NCI-H446 (cell line): ENCODE measurements at places on chromosomes 1 and 21.

DNA sequence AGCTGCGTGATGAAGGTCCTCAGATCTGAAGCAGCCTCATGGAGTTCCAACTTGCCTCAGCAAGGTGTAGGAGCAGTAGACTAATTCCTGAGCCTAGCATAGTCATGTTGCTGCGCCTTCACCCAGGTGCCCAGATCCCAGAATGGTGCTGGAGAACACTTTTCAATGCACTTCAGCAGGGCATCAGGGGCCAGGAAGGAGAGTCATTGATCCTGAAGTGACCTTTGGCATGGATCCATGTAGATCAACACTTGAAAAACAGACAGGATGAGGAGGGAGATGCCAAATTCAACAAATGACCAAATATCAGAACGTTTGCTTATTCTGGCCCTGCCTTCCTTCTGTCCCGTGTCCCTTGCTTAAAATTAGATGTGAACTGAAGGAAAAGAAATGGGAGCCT is 91.9 kb downstream of the LEPR start:
- DNase-seq, result no peak

DNA sequence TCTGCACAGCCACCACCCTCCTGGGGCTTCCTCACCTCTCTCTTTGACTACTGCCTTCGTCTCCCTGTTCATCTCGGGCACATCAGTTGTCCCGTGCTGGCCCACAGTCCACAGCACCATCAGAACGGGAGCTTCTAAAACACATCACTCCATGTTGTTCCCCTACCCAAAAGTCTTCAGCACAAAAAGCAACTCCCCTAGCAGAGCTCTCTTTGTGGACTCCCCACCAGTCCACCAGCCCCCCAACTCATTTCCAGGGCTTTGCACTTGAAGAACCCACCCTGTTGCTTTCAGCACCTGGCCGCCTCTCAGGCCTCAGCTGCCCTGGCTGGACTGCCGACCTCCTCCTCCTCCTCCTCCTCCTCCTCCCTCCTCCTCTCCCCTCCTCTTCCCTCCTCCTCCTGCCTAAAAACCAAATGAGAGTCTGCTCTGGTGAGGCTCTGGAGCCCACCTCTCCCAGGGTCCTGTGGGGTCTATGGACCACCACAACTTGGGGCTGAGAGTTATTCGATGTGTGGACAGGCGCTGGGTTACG is 251.2 kb upstream of the VAMP3 start:
- DNase-seq, result no peak

GRCh38 chr1:228240411-228241240 is 32.8 kb downstream of the OBSCN start:
- DNase-seq, result no peak

DNA sequence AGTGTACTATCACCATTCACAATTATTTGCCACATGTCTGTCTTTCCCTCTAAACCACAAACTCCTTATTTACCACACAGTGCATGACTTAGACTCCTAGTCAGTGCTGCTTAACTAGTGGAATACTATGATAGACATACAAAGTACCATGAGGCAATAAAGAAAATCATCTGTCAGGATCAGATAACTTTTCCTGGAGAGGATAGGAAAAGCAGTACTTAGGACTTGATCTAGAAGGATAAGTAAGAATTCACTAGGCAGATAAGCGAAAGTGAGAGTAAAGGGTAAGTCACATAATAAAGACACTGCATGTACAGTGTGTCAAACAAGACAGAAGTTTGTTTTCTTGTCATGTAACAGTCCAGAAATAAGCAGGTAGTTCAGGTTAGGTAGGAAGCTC is 21.2 kb upstream of the TSPAN1 start:
- no peak for DNase-seq

DNA sequence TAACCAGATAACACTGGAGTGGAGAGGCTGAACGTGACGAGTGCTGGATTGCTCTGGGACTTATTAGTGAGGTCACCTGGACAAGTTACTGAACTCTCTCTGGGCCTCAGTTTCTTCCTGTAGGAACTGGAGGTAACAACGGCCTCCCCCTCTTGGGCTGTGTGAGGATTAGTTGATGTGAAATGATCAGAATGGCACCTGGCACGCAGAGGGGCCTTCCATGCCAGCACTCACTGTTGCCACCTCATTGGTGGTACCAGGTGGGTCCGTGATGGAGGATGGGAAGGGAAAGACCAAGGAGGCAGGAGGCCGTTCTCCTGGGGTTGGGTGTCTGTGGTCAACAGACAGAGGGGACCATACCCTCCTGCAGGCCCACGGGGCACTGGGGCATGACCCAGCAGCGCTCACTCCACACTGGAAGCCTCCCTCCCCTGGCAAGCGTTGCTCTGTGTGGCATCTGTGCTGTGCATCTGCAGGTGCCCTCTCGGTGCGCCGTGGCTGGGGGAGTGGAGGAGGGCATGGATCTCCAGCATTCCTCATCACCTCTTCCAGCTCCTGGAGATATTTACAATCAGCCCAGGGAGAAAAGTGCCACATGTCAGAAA is 349.5 kb upstream of the VAMP3 start:
- no peak for DNase-seq

- no peak for DNase-seq
Observed at GRCh38 chr1:59343576-59343840, 46.6 kb downstream of the FGGY start.

DNA sequence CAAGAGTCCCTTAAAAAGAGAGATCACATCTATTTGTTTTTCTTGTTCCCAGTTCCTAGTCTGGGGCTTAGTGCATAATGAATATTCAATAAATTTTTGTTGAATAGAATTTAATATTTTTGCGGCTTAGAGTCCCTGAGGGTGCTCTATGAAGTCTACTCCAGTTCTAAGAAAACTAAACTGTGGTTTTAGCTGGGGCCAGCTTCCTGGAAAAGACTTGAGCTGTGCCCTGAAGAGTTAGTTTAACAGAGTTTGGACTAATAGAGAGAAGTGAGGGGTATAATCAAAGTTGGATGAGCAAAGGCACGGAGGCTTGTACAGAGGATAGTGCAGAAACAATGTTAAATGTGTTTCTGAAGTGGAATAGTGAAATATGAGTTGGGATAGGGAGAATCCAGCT is 168.9 kb downstream of the FASLG start:
- no peak for DNase-seq

DNA sequence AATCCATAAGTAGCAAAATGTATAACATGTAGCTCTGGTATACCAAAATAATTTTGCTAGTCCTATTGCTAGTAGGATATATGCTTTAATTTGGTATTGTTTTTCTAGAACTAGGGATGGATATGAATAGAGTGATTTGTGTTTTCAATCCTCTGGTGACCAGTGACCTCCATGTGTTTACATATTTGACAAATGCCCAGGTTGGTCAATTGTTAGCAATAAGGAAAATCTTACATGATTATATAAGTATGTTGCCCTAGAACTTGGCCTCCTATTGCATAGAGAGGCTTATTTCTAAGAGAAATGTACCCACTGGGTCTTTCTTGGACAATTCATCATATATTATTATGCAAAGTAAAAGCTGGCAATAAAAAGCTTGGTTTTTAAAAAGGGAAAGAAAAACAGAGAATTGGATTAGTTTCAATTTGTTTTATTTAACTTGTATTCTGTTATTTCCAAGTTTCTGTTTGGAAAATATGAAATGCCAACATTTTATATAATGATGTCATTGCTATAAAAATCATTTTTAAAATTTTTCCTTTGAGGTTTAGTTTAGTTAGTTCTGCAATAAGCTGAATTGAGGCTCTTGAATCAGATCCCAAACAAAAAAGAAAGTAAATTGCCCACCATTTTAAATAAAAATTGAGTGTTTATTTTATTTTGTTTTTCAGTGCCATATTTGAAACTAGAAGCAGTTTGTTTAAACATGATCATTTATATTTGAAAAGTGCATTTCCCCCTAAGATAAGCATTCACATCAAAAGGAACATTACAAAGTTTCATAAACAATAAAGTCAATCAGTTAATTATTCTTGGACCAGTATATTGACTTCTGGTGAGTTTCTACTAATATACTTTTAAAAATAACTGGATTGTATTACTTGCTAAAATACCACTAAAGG is 210.9 kb downstream of the ZC3H11B start:
- no peak for DNase-seq

GRCh38 chr1:16155537-16156410 is at the start of gene EPHA2:
TSS of gene EPHA2 (minus strand) at chr1:16156069. CDS start at chr1:16155932, 137 bp downstream.
- DNase-seq, result no peak

GRCh38 chr1:53639996-53640700 is 98.8 kb downstream of the GLIS1 start:
- DNase-seq, result no peak

- DNase-seq, result no peak
Observed at GRCh38 chr1:8809342-8809736, 8.1 kb downstream of the RERE start.

DNA sequence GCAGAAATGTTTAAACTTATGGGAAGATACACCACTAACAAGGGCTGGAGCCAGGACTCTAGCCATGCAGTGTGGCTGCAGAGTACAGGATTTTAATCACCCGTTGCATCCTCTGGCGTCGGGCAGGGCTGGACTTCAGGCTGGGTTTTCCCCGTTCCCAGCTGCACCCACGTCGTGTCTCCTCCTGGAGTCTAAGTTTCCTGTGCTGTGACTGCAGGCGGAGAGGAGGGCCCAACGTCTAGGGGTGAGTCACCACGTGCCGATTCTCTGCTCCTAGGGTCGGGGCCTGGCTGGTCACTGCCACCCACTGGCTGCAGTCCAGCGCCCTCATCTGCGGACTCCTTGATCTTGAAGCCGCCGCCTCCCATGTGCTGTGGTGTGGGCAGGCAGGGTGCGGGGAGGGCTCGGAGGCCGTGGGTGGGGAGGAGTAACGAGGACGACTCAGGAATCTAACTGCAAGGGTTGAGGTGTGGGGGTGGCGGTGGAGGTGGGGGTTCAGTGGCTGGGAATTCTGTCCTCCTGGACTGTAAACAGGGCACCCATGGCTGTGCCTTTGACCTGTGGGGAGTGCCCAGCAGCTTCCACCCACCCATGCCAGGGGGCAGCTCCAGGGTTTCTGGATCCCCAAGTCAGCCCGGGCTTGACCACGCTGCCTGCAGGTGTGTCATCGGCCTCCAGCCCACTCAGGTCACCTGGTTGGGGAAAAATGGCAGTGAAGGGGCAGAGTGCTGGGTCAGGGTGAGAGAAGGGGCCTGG is 77.8 kb downstream of the ALPL start:
- DNase-seq, result no peak

- no peak for DNase-seq
Observed at GRCh38 chr21:18743531-18743930, 339.9 kb upstream of the TMPRSS15 start.

GRCh38 chr21:14452727-14453241 is 69.8 kb upstream of the HSPA13 start:
- no peak for DNase-seq

GRCh38 chr1:214640431-214641213 is 37.6 kb downstream of the CENPF start:
- no peak for DNase-seq

DNA sequence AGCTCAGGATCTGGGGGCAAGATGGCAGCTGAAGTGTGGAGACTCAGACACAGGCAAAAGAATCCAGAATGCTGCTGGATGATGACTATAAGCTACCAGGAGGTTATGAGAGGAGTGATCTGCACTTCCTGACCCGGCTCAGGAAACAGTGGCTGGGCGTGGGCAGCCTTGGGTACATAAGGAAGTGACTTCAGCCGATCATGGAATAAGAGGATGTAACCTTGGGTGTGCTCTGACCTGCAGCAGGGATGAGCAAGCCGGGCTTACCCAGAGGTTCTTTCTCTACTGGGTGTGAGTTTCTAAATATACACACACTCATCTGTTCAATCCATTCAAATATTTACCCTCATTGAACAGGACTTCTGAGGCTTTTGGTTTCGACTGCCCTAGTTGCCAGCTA is 62.7 kb downstream of the CD34 start:
- DNase-seq, result no peak

DNA sequence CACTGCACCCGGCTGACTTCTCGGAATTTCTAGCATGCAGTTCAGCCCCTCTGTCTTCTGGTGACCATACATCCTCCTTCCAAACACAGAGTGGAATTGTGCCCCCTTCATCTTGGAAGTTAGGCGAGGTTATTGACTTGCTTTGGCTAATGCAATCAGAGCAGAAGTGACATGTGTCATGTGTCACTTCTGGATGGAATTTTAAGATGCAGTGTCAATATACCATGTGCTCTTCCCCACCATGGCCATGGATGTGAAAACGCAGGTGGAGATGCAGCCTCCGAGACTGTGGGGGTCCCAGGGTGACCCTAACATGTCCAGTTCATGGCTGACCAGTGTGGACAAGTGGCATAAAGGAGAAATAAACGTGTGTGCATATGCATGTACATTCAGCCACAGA is 83.0 kb downstream of the KCNJ6 start:
- no peak for DNase-seq

DNA sequence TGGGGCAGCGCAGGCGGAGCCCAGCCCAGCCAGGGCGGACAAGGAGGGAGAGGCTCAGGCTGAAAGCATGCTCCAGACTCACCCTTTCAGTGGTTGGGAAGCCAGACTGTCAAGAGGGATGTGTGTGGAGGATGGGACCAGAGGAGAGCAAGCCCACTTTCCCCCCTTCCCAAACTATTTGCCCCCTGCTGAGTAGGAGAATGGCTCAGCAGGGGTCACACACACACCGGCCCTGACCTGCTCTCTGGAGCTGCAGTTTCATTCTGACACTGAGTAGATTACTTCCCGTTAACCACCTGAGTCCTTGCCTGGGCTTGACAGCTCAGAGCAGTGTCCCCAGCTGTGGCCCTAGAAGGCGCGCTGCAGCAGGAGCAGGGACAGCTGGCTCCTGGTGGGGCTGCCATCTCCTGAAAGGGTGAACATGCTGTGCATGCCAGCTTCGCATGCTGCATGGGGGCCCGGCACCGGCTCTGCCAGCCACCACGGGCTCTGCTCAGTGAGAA is 51.6 kb upstream of the CNTN2 start:
- no peak for DNase-seq

GRCh38 chr1:216721062-216721461 is 2.2 kb downstream of the ESRRG start:
- no peak for DNase-seq
